ENCODE measurements at places on chromosomes 4 and X. TPM values are rescaled to one million over a fixed set of nuclear protein-coding genes. Genes with fewer than 3 reads are reported as not detected.

DNA sequence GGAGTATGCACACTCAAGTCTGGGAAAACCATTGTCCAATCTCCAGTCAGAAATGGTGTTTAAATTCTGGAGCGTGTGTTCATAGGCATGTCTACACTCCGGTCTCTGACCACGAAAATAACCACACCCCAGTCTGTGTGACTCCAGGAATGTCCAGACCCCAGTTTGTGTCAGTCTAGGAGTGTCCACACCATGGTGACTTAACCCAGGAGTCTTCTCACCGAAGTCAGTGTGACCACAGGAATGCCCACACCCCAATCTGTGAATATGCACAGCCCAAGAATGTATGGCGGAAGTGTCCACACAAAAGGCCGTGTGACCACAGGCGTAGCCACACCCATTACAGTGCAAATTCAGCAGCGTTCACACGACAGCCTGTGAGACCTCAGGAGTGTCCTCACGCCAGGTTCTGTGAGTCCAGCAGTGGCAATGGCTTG, 11.4 kb downstream of the FTSJ1 start:
- DNase-seq: no peak

- no peak for DNase-seq
Measured at GRCh38 chrX:39726771-39727170, 371.0 kb downstream of the BCOR start.

DNA sequence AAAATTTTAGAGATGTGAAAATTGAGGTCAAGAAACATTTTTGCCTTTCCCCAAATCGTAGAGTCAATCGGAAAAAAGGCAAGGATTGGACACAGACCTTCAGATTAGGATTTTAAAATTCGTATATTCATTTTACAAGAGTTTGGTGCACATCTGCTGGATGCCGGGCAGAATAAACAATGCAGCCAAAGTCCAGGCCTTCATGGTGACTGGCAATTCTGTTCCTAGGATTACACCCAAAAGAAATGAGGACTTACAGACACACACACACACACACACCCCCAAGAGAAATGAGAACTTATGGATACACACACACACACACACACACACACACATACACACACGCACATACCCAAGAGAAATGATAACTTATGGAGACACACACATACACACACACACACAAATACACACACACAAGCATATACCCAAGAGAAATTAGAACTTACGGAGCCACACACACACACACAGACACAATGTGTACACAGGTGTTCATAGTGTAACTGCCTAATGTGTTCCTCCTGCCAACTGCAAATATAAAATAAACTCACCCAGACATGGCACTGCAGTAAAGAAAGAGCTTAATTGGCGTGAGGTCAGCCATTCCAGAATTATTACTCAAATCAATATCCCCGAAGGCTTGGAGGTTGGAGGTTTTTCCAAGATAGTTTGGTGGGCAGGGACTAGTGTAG, 165.7 kb upstream of the STS start:
- DNase-seq: no peak

DNA sequence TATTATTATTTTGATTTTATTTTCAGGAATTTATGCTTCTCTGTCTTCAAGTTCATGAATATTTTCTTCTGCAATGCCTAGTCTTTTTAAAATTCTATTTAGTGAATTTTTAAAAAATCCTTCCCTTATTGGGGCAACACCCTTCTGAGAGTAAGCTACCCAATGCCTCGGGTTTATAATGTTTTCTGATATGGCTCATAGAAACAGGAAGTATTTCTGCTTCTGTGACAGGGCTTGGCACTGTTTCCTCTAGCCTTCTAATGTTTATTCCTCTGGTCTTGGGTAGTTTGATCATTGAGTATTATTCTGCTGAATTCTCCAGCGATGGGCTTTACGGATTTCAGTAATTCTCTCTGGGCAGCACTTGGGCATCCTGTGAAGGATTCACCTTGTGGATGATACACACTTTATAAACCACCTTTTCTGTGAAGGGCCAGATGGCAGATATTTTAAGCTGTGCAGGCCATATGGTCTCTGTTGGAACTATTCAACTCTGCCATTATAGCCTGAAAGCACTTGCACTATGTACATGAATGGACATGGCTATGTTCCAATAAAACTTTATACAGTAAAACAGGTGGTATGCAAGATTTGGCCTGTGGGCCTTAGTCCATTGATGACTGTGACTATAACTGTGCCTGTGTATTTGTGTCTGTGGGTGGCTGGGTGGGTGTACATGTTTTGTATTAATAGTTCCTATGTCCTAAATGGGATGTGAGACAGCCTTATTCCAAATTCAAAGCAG, 95.9 kb upstream of the FAT1 start:
- DNase-seq: no peak

GRCh38 chr4:9988933-9989332, 32.4 kb downstream of the SLC2A9 start:
- DNase-seq: no peak

DNA sequence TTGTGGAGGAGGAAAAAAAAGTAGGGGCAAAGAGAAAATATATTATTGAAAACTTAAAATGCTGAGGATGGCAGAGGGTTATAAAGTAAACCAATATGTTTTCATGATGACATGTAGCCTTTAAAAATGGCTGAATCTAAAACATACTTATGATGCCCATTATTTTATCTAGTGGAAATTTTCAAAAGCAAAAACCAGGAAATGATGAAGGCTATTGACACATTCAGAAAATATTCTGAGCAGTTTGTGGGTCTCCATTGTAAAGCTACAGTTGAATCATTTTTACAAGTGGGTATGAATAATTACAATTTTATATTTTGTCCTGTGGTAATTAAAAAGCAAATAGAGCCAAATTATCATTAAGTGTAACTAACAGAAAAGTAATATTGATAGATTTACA, 10.7 kb downstream of the PLS3 start:
- no peak for DNase-seq

GRCh38 chrX:55127692-55128091, 38.9 kb downstream of the PAGE2 start:
- DNase-seq: no peak

- DNase-seq: no peak
Measured at GRCh38 chrX:6666624-6667023, 131.7 kb upstream of the VCX3A start.

GRCh38 chr4:48774760-48775710, 5.0 kb downstream of the FRYL start:
- no peak for DNase-seq

- DNase-seq: no peak
Measured at GRCh38 chrX:43016021-43016420, 238.1 kb upstream of the PPP1R2C start.

DNA sequence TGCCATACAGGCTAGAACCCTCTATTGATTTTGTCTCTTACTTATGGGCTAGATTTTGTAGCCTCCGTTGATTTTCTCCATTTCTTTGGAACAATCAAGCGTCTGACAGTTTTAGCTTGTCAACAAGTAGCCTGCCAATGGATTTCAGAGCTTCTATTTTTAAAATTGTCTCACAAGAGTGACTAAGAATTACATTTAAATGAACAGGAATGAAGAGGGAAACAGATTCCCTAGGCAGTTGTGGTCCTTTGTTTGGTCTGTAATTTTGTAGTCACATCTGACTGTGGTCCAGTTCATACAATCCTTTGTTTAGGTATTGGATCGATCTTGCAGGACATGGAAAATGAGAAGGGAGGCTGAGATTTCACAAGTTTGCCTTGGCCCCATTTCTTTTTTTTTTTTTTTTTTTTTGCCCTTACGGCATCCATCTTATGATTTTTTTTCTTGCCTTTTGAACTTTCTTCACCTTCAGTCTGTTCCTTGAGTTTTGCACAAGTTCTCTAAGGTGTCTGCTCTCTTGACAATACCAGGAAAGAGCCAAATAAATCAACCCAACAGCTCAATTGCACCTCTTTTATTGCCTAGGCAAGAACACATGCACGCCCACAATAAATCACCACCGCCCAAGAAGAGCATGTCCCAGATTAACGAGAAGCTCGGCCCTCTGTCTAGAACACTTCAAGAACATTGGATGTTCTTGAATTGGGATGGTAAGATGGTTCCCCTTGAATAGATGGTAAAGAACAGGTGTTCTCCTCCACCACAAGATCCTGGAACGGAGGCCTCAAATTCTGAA, 86.5 kb upstream of the EGFL6 start:
- DNase-seq: no peak

GRCh38 chr4:20017070-20017776, 234.5 kb upstream of the SLIT2 start:
- DNase-seq: no peak

DNA sequence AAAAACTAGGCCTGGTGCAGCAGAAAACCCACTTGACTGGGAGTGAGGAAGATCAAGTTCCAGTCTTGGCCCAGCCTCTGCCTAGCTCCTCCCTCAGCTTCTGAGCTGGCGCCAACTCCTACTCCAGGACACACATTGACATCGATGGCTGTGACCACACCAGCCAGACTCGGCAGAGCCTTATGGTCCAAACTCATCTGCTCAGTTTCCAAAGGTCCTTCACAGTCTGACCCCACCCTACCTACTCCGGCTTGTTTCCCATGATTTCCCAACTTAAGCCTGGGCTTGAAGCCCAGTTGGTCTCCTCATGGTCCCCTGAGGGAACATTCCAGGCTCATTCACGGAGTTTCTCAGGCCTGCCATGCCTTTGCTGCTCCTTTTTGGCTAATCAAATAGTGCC, 10.1 kb downstream of the ELF4 start:
- DNase-seq: peak; percentile 85

DNA sequence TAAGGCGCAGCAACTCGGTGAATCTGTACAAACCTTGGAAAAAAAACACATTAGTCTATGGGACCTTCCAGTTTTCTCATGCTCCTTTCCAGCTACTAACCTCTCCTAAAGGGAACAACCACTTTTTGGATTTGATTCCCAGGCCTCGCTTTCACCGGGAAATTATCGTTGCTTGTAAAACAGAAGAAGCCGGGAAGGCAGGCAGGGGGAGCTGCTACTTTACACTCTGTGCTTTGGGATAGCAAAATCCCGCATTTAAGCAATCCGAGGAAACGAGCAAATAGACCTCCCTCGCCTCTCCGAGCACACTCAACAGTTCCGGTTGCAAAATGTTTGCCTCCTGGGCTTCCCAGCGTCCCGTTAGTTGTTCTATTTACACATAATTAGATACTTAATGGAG, 1.2 kb downstream of the CD38 start:
- peak; percentile 43 for DNase-seq

- DNase-seq: no peak
Measured at GRCh38 chr4:120286813-120287212, 220.2 kb upstream of the MAD2L1 start.

DNA sequence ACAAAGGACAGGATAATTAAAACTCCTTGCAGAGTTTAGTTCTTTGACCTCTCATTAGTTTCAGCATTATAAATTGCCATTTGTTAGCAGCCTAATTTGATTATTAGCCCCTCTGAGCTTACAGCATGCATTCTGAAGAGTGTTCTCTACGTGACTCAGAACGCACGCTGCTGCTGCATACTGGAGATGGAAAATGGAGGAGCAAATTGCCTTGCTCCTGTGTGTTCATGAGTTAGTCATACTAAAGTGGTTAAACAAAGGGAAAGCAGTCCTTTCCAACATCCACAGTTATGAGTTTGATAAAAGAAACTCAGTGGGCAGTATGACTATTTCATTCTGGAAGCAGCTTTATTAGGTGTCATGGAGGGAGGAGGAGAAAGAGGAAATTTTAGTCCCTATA, 922.5 kb downstream of the RPA4 start:
- DNase-seq: no peak

DNA sequence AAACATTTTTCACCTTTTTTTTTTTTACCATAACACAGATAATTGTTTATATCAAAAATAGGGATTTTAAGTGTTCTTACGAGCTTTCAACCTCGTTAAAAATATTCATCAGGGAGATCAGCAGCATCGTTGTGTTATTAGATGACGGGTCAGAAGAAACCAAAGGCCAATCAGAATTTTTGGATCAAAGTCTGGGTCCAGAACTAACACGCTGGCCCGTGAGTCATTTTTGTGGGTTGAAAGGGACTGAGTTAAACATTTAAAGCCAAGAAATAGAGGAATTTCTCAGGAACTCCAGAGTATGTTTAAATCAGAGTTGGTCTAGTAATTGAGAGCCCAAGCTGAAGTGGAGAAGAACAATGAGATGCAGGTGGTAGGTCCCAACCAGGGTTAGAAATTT, 170.8 kb downstream of the TLL1 start:
- DNase-seq: no peak

DNA sequence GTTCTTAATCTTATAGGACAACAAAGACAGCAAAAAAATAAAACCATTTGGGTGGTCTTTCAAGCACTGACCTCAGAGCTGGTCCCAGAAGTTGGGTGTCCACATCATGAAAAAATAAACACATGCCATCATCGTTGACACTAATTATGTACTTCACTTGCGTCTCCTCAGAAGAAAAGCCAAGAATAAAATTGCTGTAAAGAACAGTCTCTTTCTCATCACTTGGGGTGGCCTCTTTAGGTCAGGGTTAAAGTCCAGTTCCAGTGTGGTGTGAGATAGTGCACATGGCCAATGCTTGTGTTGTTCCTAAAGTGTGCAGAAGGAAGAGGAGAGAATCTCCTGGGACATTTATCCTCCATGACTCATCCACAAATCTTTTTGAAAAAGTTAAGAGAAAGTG, 49.5 kb upstream of the IBSP start:
- DNase-seq: no peak

DNA sequence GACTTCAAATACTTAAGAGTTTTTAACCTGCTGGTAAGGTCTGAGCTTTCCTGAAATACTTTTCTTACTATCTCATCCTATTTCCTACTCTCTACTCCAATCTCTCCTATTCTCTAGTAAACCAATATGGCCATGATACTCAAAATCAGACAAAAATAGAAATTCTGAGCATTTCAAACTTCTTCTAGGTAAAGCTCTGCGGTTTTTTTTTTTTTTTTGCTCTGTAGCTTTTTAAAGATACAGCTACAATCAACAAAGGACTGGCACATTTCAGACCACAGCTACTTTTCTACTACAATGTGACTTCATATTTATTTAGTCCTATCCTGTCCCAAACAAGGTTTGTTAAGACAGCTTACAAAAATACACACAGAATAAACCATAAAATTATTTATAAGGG, 31.1 kb downstream of the MAML3 start:
- DNase-seq: no peak

Gene CXCL5
- 0.16 TPM for total RNA-seq

Gene RAB33A
- total RNA-seq: not detected

Gene SLC10A4
- total RNA-seq: 0.11 TPM

Gene MAGEA11
- not detected for total RNA-seq

Gene MAGEB3
- not detected for total RNA-seq

Gene IL21
- not detected for total RNA-seq

Gene NAT8L
- total RNA-seq: 3.4 TPM

Gene PRSS12
- total RNA-seq: 0.49 TPM

Data from psoas muscle (tissue), 8 donors.